ENCODE measurements at places on chromosomes 2 and 18.

- no peak for DNase-seq
Observed at GRCh38 chr2:237980751-237981150, 13.9 kb downstream of the UBE2F start.

DNA sequence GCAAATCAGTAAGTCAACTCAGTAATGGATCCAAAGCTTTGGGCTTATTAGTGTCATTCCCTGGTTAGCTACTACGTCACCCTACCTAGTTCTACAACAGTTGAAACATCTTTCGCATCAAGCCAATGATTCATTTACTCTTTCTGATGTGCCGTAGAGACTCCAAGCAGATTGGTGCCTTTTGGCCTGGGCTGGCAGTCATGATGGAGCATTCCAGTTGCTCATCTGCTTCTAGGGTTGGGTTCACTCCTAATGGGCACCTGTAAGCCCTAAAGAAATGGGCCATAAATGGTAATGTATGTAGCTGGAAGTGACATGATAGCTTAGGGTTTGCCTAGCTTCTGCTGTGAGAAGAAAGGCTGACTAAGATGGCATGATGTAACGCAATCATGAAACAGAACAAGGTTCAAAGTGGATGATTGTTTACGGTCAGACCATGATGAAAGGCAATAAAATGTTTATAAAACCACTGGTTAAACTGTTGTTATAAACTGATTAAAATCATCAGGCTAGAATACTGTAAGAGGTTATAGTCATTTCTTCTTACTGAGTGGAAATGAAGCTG is 20.4 kb upstream of the CCL20 start:
- no peak for DNase-seq

- DNase-seq, result peak; percentile 48
Observed at GRCh38 chr2:216404010-216404618, 8.2 kb upstream of the SMARCAL1 start.

DNA sequence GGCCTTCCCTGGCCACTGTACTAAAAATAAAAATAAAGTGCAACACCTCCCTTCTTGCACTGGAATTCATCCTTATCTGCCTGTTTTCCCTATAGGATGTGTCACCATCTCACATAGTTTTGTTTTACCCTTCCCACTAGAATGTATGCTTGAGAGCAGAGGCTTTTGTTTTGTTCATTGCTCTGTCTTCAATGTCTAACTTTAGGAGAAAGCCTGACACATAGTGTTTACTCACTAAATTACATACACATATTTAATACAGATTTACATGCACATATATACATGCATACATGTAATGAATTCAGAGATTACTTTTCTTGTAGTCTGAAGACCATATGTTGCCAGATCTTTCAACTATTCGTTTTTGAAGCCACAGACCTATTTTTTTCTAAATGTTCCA is 23.0 kb downstream of the CD302 start:
- no peak for DNase-seq

DNA sequence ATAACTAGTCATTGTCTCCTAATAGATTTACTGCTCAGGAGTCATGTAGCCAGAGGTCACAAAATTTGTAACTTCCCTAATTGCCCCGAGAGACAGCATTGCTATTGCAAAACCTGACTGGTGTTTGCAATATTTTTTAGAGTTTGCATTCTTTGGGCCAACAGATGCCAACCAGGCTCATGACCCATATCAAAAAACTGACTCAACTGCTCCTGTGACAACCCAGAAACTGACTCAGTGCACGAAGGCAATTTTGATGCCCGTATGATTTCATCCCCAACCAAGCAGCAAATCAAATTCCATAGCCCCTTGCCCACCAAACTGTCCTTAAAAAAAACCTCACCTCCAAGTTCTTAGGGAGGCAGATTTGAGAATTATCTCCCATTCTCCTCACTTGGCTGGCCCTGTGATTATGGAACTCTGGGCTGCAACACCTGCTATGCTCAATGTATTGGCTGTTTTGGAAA is 951.3 kb downstream of the TSN start:
- DNase-seq, result no peak

Measured in DND-41 (cell line).